ENCODE measurements at places on chromosomes 13 and 19. TPM values are rescaled to one million over a fixed set of nuclear protein-coding genes. Genes with fewer than 3 reads are reported as not detected.

SMAD9 gene
- 0.08 TPM for total RNA-seq

TNNT1 gene
- not detected for total RNA-seq

CLDND2 gene
- 16.2 TPM for total RNA-seq

ATXN8OS gene
- total RNA-seq, result not detected

NPAS1 gene
- 0.39 TPM for total RNA-seq

PPP2R1A gene
- total RNA-seq, result 215 TPM

RGCC gene
- 135 TPM for total RNA-seq

ONECUT3 gene
- not detected for total RNA-seq

CRB3 gene
- total RNA-seq, result 0.29 TPM

UPF1 gene
- total RNA-seq, result 113 TPM

LIN37 gene
- total RNA-seq, result 9.3 TPM

ZNF560 gene
- total RNA-seq, result not detected

FOXA3 gene
- total RNA-seq, result 0.27 TPM

FFAR1 gene
- 0.18 TPM for total RNA-seq

ZNF625 gene
- total RNA-seq, result 2.5 TPM

SMIM17 gene
- 0.18 TPM for total RNA-seq

CCDC169 gene
- 0.07 TPM for total RNA-seq

IGFL3 gene
- total RNA-seq, result not detected

ELAVL1 gene
- 182 TPM for total RNA-seq

REXO1 gene
- total RNA-seq, result 70.5 TPM

SKA3 gene
- total RNA-seq, result 29.4 TPM

NEK3 gene
- total RNA-seq, result 10.5 TPM

FAM216B gene
- not detected for total RNA-seq

ZBTB32 gene
- total RNA-seq, result 126 TPM

ZIM2 gene
- total RNA-seq, result not detected

APOC4 gene
- total RNA-seq, result not detected

JSRP1 gene
- total RNA-seq, result not detected

GPR18 gene
- 12.0 TPM for total RNA-seq

POU4F1 gene
- 0.23 TPM for total RNA-seq

CEACAM8 gene
- total RNA-seq, result not detected

C2CD4C gene
- total RNA-seq, result 0.08 TPM

SRRM5 gene
- total RNA-seq, result 0.10 TPM

DACT3 gene
- 5.7 TPM for total RNA-seq

PPP1R15A gene
- 53.7 TPM for total RNA-seq

MBD3L3 gene
- total RNA-seq, result not detected

ICAM5 gene
- total RNA-seq, result 1.9 TPM

ZNF578 gene
- total RNA-seq, result 0.05 TPM

BST2 gene
- 148 TPM for total RNA-seq

SIGLEC5 gene
- total RNA-seq, result not detected

MISP3 gene
- 2.3 TPM for total RNA-seq

METTL21C gene
- total RNA-seq, result not detected

ACP5 gene
- total RNA-seq, result 12.0 TPM

CYP4F11 gene
- not detected for total RNA-seq

CCDC70 gene
- total RNA-seq, result not detected
